Natural killer cell (primary cell): ENCODE measurements at places on chromosomes 16 and 17. TPM values are rescaled to one million over a fixed set of nuclear protein-coding genes. Genes with fewer than 3 reads are reported as not detected.

DNA sequence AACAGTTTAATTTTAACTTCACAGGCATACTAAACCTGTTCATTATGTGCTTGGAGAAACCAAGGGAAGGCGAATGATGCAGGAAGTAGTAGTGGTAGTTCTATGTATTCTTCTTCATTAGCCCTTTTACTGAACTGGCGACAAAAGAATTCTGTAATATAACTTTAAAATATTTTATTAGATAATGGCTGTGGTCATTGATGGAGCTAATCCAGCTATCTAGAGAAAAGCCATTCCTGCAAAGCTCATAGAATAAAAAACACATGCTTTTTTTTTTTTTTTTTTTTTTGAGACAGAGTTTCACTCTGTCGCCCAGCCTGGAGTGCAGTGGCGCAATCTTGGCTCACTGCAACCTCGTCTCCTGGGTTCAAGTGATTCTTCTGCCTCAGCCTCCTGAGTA lies 23.5 kb downstream of the TANC2 start:
- no peaks in the 10 kb centered on the region for H3K4me1 ChIP-seq
- H3K27ac ChIP-seq, result no peak overlapping the region
- no peak overlapping the region for H3K4me3 ChIP-seq
- no peaks in the 10 kb centered on the region for H3K36me3 ChIP-seq
- DNase-seq, result no peak

DNA sequence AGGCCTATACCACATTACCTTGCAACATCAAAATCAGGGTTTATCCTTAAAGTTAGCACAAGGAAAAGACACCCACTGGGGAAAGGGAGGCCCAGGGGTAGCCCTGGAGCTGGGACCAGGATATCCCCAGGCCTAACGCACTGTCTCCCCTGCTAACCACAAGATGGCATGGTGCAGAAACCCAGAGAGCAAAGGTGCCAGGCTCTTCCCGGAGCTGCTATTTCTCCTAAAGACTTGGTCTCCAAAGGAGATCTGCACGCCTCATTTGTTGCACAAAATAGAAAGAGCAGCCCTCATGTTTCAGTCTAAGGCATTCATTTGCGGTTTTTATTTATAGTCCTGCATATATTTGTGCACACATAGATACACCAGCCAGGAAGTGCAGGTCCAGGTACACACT lies 408.6 kb downstream of the SOX9 start:
- H3K4me1 ChIP-seq, result no peaks in the 10 kb centered on the region
- no peaks in the 10 kb centered on the region for H3K27me3 ChIP-seq
- DNase-seq, result no peak
- H3K36me3 ChIP-seq, result no peaks in the 10 kb centered on the region
- no peak overlapping the region for H3K27ac ChIP-seq
- H3K4me3 ChIP-seq, result no peak overlapping the region

DNA sequence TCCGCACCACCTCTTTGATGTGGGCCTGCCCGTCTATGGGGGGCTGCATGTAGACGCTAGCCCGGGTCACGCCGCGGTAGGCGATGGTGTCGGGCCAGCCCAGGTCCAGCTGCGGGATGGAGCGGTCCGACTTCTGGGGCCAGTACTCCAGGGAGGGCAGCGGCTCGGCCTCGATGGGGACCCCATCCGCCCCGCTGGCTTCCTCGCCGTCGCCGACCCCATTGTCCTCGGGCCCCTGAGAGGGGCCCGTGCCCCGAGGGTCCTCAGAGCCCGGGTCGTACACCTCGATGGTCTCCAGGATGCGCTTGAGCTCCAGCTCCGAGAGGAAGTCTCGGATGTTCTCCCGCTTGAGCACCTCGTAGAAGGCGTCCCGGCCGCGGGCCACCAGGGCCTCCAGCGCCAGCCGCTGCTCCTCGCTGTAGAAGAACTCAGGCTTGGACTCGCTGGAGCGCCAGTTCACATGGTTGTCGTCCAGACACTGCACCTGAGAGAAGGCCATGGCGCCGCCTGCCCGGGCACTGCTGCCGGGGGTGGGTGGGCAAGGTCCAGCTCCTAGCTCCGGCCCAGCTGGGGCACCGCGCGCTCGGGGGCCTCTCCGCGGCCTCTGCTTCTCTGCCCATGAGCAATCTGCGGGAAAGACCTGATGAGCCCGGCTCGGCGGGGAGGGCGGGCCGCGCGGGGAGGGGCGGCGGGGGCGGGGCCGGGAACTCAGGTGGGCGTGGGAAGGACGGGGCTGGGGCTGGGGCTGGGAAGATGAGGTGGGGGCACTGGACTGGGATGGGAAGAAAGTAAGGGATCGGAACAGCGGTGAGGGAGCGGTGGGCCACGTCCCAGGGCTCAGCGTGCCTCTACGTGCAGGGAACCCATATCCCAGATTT lies 782 bp downstream of the FAM83G start:
- H3K36me3 ChIP-seq, result no peaks in the 10 kb centered on the region
- peaks cover 35% of the 10 kb centered on the region for H3K4me1 ChIP-seq
- DNase-seq, result peak; percentile 26
- H3K27ac ChIP-seq, result peak overlapping the region; percentile 42

TBX21 gene
- 234 TPM for total RNA-seq
